ENCODE measurements at places on chromosomes 16 and 17.

- DNase-seq: no peak
These were observed 30.2 kb downstream of the OGFOD1 start for GRCh38 chr16:56481468-56482122.

DNA sequence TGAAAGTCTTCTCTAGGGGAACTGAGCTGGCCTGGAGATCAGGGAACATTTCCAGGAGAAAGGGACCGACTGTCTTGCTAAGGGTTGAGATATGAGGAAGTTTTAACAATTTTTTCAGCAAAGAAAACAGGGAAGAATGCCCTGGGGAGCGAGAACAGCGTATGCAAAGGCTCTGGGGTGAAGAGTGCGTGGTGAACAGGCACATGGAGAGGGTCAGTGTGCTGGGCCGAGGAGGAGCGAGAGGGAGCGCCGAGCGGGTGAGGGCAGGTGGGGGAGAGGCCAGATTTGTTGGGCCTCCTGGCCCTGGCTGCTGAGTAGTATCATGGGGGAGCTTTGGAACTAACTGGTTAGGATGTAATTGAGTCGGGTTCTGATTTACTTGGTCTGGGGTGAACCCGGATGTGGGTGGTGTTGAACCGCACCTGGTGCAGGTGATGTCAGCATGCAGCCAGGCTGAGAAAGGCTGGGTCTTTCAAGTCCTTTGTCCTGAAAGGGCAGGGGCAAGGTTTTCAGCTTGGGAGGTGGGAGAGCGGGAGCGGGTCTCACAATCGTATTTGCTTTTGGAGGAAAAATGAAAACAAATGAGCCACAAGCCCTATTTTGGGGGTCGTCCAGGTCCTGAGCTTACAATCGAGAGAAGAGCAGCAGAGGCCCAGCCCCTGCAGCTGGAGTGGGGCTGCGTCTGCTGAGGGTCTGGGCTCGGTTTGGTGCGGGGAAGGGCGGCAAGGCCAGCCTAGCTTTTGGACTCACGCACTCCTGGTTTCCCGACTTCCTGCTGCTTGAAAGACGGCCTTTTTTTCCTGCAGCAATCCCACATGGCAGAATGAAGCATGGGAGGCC lies 11.1 kb upstream of the WFDC1 start:
- no peak for DNase-seq

GRCh38 chr17:37713624-37714023 lies 31.2 kb downstream of the HNF1B start:
- DNase-seq: no peak

- DNase-seq: no peak
These were observed 184.2 kb downstream of the KCNJ2 start for GRCh38 chr17:70353408-70354092.

- DNase-seq: no peak
These were observed 8.9 kb downstream of the SPNS2 start for GRCh38 chr17:4507361-4508111.

- DNase-seq: no peak
These were observed 48.1 kb downstream of the HLF start for GRCh38 chr17:55312852-55313251.

GRCh38 chr17:9231449-9232154 lies 210.3 kb downstream of the NTN1 start:
- no peak for DNase-seq

DNA sequence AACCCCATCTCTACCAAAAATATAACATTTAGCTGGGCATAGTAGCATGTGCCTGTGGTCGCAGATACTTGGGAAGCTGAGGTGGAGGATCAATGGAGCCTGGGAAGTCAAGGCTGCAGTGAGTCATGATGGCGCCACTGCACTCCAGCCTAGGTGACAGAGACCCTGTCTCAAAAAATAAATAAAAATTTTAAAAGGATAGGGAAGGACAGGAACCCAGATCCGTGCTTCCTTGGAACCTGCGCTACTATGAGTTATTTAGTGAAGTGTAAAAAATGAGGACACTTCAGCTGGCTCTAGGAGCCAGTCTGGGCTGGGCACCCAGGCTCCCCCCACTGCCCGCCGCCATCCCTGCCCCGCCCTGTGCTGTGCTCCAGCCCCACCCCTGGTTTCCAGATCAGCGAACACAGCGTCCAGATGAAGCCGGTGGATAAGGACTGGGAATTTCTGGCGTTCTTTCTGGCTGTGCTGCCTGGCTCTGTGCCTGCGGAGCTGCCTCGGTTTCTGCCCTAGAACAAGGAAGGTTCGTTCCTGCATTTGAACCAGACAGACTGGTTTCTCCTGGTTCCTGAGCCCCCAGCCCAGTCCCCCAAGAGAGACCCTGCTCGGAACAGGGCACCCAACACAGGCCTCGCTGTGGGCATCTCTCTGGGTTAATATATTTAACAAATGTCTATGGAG lies 18.5 kb downstream of the PLLP start:
- DNase-seq: peak; percentile 77

GRCh38 chr16:4093495-4094126 lies 22.6 kb downstream of the ADCY9 start:
- DNase-seq: no peak

- no peak for DNase-seq
These were observed 6.1 kb upstream of the TSPOAP1 start for GRCh38 chr17:58334661-58335060.

DNA sequence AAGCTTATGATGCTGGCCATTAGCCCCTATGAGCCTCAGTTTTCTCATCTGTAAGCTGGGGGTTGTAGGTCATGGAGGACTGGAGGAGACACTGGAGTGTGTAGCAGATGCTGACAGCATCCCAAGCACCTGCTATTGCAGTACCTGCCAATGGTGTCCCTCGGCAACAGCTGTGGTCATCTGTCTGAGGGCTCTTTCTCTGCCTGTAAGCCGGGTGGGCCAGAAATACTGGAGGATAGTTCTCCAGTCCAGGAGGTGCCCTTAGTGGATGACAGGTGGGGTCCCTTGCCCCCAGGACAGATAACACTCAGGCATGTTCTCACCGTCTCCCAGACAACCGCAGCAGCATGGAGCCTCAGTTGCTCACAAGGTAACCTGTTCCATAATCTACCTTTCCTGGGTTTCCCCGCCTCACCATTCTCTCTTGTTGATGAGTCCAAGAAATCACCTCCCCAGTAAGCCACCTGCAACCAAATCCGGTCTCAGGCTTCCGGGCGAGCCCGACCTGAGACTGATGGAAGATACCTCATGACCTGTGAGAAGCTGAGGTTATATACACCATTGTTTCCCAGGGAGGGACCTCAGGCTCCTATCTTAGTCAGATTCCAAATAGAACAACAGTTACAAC lies 23.8 kb downstream of the NLRP1 start:
- no peak for DNase-seq

- peak; percentile 69 for DNase-seq
These were observed at the start of gene KIF19 for GRCh38 chr17:74325743-74326379. Gene KIF19 (plus strand): TSS chr17:74326226. CDS start chr17:74326350, 124 bp downstream.

- DNase-seq: no peak
These were observed 90.9 kb upstream of the CORO6 start for GRCh38 chr17:29713626-29714025.

GRCh38 chr17:48148029-48148770 lies 40.6 kb downstream of the SNX11 start:
- DNase-seq: no peak

DNA sequence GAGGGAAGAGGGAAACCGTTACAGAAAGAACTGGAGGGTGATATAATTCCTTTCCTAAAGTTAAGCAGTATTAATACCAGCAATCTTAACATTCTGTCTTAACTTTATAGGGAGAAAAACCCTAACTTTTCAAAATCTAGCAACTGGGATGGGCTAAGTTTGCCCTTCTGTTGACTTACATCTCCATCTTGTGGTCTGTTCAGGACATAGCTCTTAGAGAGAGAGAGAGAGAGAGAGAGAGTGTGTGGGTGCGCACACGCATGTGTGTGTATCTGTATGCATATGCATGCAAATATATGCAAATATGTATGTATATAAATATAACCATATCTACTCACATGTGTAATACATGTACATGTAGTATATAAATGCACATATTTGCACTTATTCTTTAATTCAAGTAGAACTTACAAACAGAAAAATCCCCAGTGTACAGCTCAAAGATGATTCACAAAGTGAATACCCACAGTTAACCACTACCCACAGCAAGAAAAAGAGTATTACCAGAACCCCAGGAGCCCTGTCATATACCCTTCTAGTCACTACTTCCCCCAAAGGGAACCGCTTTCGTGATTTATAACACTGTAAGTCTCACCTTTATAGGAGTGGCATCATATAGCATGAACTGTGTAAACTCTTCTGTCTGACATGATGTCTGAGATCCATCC lies 46.5 kb downstream of the STX8 start:
- DNase-seq: peak; percentile 52

DNA sequence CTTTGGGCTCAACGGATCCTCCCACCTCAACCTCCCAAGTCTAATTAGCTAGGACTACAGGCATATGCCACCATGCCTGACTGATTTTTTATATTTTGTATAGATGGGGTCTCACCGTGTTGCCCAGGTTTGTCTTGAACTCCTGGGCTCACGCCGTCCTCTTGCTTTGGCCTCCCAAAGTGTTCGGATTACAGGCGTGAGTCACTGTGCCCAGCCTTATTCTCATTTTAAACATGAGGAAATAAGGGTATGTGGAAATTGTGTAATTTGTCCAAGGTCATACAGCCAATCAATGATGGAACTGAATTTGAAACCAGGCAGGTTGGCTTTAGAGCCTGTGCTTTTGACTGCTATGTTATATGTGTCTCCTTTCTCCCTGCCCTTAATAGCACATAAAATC lies 27.4 kb upstream of the AQP8 start:
- no peak for DNase-seq

- DNase-seq: no peak
These were observed 50.4 kb upstream of the HS3ST2 start for GRCh38 chr16:22763437-22764080.

DNA sequence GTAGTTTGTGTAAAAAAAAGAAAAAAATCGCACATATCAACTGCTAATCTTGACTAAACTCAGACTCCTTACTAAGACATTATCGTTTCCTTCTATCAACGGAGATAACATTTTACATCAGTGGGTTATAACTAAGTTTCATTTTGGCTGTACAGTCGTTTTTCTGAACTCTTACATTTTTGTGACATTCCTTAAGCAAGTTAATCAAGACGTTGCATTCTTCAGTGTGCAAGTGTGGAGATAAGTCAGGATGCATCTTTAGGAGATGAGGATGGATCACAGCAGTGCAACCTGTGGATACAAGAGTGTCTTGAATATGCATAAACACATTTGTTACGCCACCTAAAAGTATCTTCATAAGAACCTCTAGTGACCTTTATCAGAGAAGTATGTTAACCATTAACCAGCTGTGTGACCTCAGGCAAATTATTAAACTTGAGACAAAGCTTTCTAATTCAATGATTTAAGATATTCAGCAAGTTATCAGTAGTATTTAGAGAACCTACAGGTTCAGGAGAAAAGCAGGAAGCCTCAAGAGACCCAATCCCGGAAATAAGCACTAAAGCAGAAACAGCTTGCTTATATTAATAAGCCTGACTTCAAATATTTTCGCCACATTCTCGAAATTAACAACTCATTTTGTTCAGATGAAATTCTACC lies 9.4 kb downstream of the CMC2 start:
- DNase-seq: no peak

GRCh38 chr17:4161192-4161966 lies 18.4 kb downstream of the CYB5D2 start:
- no peak for DNase-seq

GRCh38 chr17:52156576-52157570 lies 1.6 kb downstream of the CA10 start:
- no peak for DNase-seq

GRCh38 chr16:57472665-57473060 lies 10.2 kb downstream of the POLR2C start:
- DNase-seq: no peak

DNA sequence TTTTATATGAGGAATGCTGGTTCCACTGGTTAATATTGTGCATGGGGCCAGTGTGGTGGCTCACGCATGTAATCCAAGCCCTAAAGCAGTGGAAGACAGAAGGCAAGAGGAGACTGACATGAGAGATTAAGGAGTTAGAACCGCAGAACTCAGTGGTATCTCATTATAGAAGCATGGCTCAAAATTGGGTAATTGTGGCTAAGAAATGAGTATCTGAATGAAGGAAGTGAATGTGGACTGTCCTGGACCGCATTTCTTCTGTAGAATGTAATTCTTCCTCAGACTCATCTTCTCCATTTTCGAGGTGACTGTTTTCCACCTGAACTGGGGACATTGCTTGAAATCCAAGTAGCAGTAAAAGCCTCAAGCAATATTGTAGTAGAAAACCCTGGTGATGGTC lies 42.6 kb upstream of the CDR2 start:
- no peak for DNase-seq

- no peak for DNase-seq
These were observed at the start of gene CORO6 for GRCh38 chr17:29622337-29623282. Gene CORO6 (minus strand): TSS chr17:29622912. CDS start chr17:29621421, 1,491 bp downstream.

DNA sequence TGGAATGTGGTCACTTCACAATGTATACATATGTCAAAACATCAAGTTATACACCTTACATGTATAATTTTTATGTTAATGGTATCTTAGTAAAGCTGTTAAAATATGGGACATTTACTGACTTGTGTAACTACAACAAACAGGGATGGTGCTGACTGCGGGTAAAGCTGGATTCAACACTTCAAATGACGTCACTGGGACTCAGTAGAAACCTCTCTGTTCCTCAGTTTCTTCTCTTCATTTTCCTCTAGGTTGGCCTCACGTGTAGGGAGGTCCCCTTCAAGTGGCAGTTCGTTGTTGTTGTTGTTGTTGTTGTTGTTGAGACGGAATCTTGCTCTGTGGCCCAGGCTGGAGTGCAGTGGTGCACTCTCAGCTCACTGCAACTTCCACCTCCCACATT lies 182.9 kb downstream of the RBFOX1 start:
- no peak for DNase-seq

- DNase-seq: no peak
These were observed 20.5 kb upstream of the TBX4 start for GRCh38 chr17:61431594-61432311.

GRCh38 chr17:80942423-80943345 lies 49.0 kb upstream of the CHMP6 start:
- peak; percentile 85 for DNase-seq

GRCh38 chr17:72122010-72122764 lies 1.4 kb downstream of the SOX9 start:
- peak; percentile 46 for DNase-seq

DNA sequence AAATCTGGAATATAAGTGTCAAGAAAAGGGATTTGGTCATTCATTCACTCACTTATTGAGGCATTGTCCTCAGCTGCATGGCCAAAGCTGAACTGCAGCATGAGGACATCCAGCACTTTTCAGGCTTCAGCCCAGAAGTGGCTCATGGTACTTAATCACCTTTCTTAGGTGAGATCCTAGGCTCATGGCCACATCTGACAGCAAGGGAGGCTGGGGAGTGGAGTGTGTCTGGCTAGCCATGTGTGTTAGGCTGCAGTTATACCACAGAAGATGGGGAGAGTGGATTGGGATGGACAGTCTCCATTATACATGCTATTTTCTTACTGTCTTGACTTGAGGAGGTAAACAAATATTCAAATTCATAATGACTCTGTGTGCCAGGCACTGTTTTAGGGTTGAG lies 68.8 kb downstream of the SHISA6 start:
- DNase-seq: no peak

DNA sequence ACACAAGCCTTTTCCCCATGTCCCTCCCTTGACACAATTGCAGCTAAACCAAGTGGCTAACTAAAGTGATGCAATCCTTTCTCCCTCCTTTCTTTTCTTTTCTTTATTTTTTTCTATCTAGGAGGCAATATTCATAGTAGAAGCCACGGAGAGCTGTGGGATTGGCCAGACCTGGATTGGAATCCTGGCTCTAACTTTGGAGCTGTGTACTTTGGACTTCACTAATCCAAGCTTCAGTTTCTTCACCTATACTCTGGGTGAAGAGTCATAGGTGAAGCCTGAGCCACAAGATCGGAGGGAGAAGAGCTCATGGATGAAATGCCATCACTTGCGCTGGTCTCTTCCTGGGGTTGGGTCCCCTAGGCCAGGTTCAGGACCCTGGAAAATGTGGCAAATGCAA lies 177.2 kb downstream of the IRX5 start:
- DNase-seq: no peak

Measured in Ammon's horn (tissue), 1 donor.